Regular cardiac myocyte (primary cell): ENCODE measurements at places on chromosomes 1 and 21. TPM values are rescaled to one million over a fixed set of nuclear protein-coding genes. Genes with fewer than 3 reads are reported as not detected.

The CD164L2 gene
- not detected in 2 replicates for total RNA-seq

The UBL4B gene
- total RNA-seq = not detected in 2 replicates

The COL6A1 gene
- total RNA-seq = 809 and 1,625 TPM in 2 replicates

The CELA2A gene
- 0.28 TPM in 1 of 2 replicates, not detected in the other for total RNA-seq

The SLC22A15 gene
- 1.3 and 10.1 TPM in 2 replicates for total RNA-seq

The CASZ1 gene
- total RNA-seq = under 0.01 and 0.56 TPM in 2 replicates

The LAMB3 gene
- total RNA-seq = 3.5 and 11.3 TPM in 2 replicates

The ZNF593OS gene
- total RNA-seq = 0.28 TPM in 1 of 2 replicates, not detected in the other

The VCAM1 gene
- total RNA-seq = 0.58 and 5.4 TPM in 2 replicates

The CRYAA gene
- total RNA-seq = not detected in 2 replicates

The CEPT1 gene
- 52.9 and 84.6 TPM in 2 replicates for total RNA-seq

The UBIAD1 gene
- 5.4 and 8.2 TPM in 2 replicates for total RNA-seq

The MYOM3 gene
- total RNA-seq = under 0.01 TPM in 2 replicates

The PTPRU gene
- total RNA-seq = 5.0 and 9.3 TPM in 2 replicates

The TCEA3 gene
- total RNA-seq = 2.9 and 10.7 TPM in 2 replicates

The CHI3L2 gene
- 1.5 and 20.9 TPM in 2 replicates for total RNA-seq
